DMS79 treated with DMSO at 0.1 percent for 48 hours (cell line): ENCODE measurements at places on chromosomes 16 and 17.

DNA sequence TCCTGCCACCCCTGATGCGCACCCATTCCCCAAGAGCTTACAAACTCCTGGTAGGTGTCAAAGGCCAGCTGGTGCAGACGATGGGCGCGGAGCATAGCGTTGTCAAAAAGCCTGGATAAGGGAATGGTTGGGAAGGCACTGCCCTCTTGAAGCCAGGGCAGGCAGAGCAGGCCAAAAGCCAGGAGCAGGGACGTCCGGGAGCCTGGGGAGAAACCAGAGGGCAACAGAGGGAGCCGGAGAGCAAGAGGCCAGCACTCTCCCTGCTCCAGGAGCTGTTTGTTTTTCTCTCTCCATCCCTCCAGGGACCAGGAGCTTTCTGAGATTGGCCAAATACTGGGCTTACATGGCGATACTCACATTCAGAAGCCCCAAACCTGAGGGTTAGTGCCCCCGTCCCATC is 334 bp downstream of the GH1 start:
- DNase-seq = no peak

- DNase-seq = no peak
Measured at GRCh38 chr16:88078111-88078775, 127.0 kb downstream of the BANP start.

DNA sequence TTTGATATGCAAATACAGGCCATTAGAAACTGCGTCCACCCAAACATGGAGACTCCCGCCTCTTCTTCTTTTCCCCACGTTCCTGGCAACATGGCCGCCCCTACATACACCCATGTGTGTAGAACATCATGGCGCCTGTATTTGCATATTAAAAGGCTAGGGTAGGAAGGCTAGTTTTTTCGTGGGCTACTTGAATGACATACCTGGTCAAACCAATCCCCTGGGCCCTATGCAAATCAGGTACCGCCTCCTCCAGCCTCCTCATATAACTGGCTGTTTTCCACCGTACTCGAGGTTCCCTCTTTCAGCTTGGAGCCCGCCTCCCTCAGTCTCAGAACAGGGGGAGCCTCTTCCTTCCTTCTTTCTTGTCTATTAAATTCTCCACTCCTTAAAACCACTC is 840 bp upstream of the CD300LB start:
- DNase-seq = no peak

DNA sequence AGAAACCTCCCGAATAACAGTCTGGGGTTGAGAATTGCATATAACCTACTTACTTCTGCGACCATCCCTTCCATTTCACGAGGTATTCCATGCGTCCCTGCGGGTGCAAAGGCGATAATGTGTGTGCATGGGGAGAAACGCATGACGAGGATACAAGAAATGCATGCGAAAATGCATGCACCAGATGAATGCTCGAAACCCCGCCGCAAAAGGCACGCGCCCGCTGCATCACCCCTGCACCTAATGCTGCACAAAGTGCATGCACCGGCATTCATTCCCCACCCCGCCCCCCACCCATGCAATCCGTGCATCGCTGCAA is 474 bp downstream of the CBX8 start:
- no peak for DNase-seq

DNA sequence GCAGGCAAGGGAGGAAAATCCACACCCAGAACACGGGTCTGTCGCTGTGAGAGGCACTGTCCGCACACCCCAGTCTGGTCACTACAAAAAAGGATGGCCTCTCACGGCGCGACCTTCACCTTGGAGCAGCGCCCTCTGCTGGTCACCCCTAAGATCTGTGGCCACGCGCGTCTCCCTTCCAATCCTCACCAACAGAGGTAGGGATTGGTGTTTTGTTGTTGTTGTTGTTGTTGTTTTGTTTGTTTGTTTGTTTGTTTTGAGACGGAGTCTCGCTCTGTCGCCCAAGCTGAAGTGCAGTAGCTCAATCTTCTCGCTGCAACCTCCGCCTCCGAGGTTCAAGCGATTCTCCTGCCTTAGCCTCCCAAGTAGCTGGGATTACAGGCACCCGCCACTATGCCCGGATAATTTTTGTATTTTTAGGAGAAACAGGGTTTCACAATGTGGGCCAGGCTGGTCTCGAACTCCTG is 15.0 kb upstream of the C17orf58 start:
- no peak for DNase-seq

GRCh38 chr17:17736205-17737183 is 55.2 kb downstream of the RAI1 start:
- no peak for DNase-seq

DNA sequence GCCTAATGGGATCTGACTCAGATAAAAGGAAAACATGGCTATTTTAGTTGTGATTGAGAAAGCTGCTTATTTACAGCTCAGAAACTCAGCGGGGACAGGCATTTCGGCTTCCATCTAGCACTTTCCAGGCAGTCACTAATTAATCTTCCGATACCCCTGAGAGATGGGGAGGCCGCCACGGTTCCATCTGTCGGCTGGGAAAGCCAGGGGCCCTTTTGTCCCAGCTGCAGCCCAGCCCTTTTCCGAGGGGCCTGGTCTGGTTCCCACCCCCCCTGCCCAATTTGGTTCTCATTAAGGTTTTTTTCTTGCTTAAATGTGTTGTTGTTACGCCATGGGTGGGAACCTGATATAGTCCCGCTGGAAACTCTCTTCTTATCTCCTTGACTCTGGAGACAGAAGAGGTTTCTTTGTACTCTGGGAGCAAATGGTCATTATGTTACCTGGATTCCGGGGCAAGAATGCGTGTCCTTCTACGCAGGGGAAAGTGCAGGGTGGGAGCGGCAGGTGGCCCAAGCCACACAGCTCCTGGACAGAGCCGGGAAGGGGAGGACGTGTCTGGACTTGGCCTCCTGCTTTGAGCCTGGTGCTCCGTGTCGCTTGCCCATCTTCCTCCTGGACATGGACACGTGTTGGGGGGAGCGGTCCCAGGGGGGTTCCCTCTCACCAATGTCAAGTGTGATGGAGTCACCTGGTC is 50.9 kb upstream of the GSE1 start:
- peak; percentile 45 for DNase-seq

DNA sequence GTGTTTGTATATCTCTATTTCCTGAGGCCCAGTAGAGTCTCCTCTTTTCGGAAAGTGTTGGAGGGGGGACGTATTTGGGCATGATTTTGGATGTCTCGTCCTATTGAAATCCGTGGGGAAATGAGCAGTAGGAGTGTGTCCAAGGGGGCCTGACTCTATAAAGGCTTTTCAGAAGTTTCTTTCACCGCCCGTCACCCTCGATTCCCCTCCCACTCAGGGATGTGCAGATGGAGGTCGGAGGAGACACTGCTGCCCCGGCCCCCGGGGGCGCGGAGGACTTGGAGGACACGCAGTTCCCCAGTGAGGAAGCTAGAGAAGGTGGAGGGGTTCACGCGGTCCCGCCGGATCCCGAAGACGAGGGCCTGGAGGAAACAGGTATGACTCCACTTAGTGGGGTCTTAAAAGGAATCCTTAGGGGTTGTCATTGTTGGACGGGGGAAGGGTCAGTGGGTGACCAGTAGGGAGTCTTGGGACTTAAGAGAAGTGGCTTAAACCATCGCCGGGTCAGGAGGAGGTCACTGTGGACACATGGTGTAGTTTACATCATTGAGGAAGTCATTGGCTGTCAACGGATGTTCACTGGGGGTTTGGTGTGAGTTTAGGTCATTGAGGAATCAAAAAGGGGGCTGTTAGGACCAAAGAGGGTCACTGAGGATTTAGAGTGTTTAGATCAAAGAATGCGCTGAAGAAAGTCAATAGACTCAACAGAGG is 424 bp downstream of the MON1B start:
- no peak for DNase-seq

GRCh38 chr16:72649254-72649944 is 398.5 kb downstream of the ZFHX3 start:
- DNase-seq = no peak

GRCh38 chr16:3727806-3728381 is 10.6 kb upstream of the TRAP1 start:
- DNase-seq = no peak

GRCh38 chr17:77959126-77959925 is 823 bp downstream of the TNRC6C start:
- DNase-seq = peak; percentile 57

GRCh38 chr17:35052780-35053179 is 10.7 kb downstream of the RFFL start:
- no peak for DNase-seq

DNA sequence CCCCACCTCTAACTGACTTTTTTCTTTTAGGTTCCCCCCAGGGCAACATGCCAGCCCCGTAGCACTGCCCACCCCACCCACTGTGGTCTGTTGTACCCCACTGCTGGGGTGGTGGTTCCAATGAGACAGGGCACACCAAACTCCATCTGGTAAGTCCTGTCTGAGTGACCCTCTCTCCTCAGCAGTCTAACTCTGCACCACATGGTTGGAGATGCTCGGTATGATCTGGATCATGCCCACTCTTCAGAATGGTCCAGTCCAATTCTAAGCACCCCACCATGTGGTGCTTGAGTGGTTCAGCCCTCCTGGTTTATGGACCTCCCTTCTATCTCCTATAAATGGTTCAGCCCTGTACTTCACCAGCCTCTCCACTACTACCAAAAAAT is 5.9 kb downstream of the KDM6B start:
- peak; percentile 8 for DNase-seq
